ENCODE measurements at places on chromosomes 6 and 20.

DNA sequence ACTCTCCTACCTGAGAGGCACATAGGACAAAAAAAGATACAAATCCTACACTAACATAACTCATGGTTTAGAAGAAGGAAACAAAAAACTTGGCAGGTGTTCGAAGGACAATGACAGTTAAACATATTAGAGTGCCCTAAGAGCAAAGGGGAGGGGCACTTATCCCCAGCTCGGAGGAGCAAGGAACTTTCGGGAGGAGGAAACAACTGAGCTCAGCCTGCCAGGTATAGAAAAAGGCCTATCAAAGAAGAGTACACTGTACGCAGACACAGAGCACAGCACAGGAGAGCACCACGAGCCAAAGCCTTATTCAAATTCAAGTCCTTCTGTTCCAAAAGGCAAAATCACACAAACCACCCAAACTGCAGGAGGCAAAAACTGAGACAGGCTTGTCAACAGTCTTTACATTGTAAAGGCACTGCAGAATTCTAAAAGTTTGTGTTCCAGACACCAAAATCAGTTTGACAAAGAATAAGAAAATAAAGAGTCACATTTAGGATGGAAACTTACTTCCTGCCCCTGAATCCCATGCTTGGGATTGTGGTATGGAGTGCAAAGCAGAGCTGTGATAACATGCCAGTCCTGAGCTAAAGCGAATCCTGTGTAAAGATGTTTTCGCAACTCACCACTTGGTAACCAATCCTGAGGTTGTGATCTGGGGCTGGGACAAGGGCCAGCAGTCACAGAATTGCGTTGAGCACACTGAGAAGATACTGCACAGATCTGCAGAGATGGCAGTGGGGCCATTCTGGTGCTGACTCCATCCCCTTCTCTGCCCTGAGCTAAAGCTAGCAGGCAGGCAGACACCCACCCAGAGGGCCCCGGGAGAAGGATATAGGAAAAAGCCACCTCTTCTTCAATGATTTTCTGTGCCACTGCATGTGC is 108.6 kb downstream of the CHD6 start:
- DNase-seq: no peak

DNA sequence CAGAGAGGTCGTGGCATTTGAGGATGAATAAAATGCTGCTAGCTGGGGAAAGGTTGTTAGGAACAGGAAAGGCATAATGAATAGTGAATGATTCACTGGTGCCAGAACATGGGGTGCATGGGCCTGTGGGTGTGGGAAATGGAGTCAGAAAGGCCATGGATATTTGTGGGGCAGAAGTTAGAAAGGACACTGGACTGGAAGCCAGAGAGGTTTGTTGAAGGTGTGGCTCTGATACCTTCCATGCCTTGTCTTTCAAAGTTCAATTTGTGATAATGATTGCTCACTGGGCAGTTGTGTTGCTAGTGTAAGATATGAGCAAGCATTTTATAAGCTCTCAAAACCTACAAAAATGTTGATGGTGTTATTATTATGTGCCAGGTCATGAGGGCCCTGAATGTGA is 32.7 kb downstream of the LRRC1 start:
- DNase-seq: no peak

GRCh38 chr6:149897015-149897697 is 757 bp downstream of the RAET1E start:
- no peak for DNase-seq

- peak; percentile 4 for DNase-seq
These were observed 92.9 kb downstream of the FYN start for GRCh38 chr6:111780393-111780792.

- DNase-seq: no peak
These were observed 53.1 kb downstream of the CPNE5 start for GRCh38 chr6:36786055-36786675.

- no peak for DNase-seq
These were observed 154.9 kb downstream of the MRPL14 start for GRCh38 chr6:43972179-43972912.

DNA sequence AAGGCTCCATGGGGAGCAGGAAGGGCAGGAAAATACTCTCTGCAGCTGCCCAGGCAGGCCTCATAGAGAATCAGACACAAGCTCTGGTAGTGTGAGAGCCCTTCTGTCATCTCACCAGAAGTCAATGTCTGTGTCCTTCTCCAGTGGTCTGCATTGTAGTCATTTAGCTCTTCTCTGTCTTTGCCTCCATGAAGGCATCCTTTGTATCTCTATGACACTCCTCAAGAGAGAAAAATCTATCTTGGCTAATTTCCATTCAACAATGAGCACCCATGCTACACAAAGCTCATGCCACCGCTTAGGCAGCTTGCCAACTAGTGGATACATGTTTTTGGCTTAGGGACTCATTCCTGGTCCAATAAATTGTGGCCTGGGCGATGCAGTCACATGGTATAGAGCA is 92.1 kb downstream of the RNF217 start:
- DNase-seq: no peak

- DNase-seq: no peak
These were observed 52.6 kb upstream of the SALL4 start for GRCh38 chr20:51854921-51855320.

- DNase-seq: no peak
These were observed 208.3 kb upstream of the RAB32 start for GRCh38 chr6:146335336-146335735.

DNA sequence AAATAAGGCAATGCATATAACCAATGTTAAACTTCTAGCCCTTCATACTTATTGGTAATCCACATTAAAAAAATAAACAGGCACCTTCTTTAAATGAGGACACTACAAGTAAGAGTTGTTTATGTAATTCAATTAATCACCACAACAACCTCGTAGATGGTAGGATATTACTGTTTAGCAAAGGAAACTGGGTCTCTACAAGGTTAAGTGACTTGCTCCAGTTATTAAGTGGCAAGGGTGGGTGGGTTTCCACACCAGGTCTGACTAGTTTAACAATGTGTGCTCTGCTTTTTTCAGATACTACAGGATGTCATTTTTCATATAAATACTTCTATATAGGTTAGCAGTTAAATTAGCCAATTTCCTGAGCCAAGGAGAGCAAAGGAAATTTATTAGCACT is 129.1 kb downstream of the MAN1A1 start:
- DNase-seq: no peak

DNA sequence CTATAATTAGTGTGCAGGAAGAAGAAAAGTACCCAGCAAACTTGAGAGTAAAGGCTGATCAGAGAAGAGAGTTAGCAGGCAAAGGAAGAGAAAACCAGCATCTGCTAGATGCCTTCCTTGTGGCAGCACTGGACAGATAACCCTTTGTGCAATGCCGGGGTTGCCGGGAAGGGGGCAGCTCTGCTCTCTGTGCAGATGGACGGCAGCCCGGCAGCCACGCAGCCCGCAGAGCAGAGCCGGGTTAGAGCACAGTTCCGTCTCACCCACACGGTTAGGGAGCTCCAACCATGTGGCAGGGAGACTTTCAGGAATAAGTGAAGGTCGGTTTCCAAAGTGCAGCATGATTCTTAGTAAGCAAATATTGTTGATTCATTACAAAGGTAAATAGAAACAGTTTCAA is 80.0 kb upstream of the RPS6KA2 start:
- peak; percentile 20 for DNase-seq

GRCh38 chr6:85756982-85757381 is 114.3 kb upstream of the SYNCRIP start:
- peak; percentile 9 for DNase-seq

- no peak for DNase-seq
These were observed 149.8 kb downstream of the SYCP2 start for GRCh38 chr20:59783641-59784010.

GRCh38 chr20:50120935-50121693 is 8.2 kb upstream of the UBE2V1 start:
- DNase-seq: peak; percentile 71

DNA sequence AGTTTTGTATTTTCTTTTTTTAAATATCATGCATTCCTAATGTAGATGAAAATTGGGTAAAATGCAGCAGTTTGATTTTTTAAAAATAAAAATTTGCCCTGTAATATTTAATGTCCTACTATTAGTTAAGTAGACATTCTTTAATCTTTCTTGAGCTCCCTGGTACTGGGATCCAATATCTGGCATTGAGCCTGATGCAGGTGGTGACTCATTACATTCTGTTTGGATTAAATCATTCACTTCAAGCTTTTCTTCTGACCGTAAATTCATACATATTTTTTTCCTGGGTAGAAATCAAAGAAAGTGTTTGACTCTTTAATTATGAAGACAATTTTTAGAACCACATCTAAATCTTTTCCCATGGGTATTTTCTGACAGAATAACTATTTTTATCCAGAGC is 768.8 kb upstream of the SLC35B3 start:
- no peak for DNase-seq

GRCh38 chr6:166277892-166278578 is 30.2 kb downstream of the PRR18 start:
- no peak for DNase-seq

DNA sequence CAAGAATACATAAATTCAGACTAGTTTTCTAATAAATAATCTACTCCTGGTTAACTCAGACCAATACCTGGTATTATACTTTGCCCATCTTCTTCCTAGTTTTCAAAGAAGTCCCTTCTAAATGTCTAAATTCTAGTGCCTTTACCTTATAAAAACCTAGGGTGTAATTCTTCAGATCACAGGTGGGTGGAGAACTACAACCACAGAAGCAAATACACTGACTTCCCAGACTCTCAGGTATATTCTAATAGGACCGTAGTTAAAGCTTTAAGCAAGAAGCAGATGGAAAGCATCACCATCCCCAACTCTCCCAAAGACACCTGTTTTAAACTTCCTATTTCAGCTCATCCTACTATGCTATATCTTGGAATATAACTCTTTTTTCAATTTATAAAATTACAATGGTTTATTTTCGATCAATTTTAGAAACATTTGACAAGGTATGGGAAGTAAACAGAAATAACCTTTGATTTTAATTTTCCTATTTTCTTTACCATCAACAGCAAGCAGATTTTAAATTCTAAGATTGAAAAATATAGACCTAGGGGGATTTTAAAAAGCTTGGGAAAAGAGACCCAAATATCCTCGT is 15.8 kb downstream of the MAN1A1 start:
- DNase-seq: peak; percentile 22

DNA sequence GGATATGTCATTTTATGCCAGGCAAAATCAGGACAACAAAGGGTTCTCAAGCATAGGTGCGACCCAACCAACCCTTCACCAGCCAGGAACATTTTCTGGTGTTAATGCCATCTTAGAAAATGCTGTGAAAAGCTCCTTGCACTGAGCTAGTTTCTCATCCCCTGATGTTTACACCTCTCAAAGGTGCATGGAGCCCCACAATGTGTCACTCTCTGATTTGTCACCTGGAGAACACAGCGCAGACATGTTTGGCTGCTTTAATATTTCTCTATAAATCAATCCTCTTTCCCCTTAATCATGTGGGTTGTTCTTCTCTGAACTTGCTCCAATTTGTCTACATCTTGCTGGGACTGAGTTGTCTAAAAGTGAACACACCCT is 244.3 kb downstream of the TSHZ2 start:
- DNase-seq: no peak

DNA sequence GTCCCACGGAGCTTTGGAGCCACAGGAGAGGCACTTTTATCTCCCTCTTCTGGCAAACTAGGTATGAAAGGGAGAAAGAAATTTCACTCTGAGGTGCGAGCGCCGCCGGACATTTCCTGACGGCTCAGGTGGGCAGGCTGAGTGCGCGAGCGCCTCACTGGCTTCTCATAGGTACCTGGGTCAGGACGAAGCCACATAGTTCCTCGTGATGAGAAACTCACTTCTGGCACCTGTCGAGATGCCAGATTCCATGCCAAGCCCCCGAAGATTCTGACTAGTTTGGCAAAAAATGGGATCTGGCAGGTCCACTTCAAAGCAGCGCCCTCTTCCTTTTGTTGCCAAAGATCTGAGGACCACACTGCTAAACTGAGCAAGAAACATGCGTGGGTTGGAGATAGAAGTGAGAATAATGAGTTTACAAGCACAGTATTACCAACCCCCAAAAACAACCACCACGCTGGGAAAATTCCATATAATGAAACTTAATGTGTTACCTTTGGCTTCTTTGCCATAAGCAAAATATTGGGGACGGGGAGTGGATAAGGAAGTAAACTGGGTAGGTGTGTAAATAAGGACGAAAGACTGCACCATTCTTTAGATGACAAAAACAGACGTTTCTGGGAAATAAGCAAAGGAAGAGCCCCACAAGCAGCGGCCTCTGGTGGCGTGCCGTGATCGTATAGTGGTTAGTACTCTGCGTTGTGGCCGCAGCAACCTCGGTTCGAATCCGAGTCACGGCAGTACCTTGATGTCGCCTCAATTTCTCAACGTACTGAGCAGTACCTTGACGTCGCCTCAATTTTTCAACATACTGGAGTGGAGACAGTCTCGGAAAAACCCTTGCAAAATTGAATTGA is 89.8 kb upstream of the PRSS16 start:
- DNase-seq: peak; percentile 83

DNA sequence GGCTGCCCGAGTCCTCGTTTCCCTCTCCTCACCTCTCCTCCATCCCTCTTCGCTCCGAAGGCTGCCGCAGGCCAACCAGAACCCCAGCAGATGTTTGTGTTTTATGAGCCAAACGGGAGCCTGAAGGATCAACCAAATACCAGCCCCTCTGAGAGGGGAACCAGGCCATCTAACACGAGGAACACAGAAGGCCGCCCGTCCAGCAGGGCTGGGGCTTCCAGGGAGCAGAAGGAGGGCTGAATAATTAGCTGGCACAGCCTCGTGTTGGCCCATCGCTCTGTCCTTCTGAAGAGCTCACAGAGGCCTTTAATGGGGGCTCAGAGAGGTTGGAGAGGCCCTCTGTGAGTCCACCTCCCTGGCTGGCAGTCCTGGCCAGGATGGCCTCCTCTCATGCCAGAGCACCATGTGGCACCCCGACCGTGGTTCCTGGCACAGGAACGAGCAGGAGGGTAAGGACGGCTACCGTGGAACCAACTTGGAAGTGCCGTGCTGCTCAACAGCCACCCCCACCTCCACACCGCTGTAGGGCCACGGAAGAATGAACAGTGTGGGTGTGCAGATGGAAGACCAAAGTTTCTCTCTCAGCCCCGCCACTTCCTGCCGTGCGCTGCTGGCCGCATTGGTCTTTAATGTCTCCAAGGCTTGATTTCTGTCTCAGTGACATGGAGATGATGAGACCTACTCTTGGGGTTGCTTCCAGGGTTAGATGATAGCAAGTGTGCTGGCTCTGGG is 155.2 kb downstream of the SCML4 start:
- DNase-seq: peak; percentile 56

GRCh38 chr6:73372516-73372915 is 2.8 kb upstream of the OOEP start:
- no peak for DNase-seq

GRCh38 chr6:16912756-16913155 is 151.5 kb upstream of the ATXN1 start:
- DNase-seq: no peak

GRCh38 chr6:96465321-96465903 is 56.2 kb upstream of the UFL1 start:
- DNase-seq: no peak
